ENCODE measurements at places on chromosomes 12 and 14.

DNA sequence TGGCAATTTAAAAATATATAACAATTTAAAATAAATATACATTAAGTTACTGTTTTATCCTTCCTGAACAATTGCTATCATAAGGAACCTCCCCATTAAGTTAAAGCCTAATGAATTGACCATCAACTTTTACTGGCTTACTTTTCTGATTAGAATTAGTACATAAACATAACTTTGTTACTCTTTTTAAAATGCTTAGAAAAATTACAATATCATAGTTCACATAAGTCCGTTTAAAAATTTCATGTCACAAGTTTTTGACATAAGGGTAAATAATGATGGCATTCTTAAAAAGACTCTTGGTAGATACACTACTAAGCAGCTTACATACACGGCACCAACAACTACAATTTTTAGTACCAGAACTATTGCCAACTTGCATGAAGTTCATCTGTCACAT is 1308.6 kb downstream of the FSCB start:
- H3K36me3 ChIP-seq = no peaks in the 10 kb centered on the region
- no peak for DNase-seq
- H3K27me3 ChIP-seq = no peaks in the 10 kb centered on the region

DNA sequence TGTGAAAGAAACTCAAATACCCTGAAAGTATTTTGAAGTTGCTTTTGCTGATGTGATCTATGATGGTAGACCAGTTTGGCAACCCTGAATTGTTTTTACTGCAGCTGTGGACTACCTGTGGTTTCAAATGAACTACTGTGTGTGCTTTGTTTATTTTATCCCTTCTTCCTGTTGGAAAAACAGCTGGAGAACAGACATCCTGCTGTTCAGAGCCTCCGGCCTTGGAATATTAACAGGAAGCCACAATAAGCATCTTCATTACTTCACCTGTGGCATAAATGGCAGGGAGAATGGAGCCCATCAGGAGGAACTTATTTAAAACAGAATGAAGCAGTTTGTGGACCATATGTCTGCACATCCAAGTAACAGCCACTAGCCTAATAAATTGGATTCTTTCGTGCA is 104.8 kb downstream of the DUSP6 start:
- no peak overlapping the region for H3K27ac ChIP-seq
- no peaks in the 10 kb centered on the region for H3K27me3 ChIP-seq
- no peak overlapping the region for H3K4me3 ChIP-seq

- H3K4me3 ChIP-seq = no peak overlapping the region
- H3K4me1 ChIP-seq = peaks cover 11% of the 10 kb centered on the region
- no peaks in the 10 kb centered on the region for H3K36me3 ChIP-seq
- no peaks in the 10 kb centered on the region for H3K27me3 ChIP-seq
- no peak for DNase-seq
Observed at GRCh38 chr12:51020448-51021182, 5.6 kb downstream of the SLC11A2 start.

DNA sequence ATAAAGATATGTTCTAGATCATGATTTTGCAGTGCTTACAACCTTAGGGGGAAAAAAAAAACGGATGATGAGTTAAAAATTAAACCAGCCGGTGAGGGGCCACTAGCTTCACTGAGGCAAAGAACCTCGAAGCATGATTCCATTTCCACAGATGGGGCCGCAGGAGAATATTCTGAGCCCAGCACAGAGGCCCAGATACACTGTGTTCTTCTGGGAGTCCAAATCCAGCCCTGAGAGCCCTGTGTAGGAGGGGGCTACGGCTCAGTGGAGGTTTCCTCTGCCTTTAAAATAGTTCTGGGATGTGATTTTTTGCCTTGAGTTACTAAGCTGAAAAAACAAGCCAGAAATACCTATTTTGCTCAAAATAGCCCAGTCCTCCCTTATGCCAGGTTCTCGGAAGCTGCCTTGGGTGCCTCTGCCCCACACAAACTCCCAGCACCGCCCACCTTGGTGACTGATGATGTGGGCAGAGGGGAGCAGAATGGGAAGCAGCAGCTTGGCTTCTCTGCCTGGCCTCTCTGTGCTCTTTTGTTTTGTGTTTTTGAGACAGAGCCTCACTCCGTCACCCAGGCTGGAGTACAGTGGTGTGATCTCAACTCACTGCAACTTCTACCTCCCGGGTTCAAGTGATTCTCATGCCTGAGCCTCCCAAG is 105.4 kb upstream of the BCL2L14 start:
- H3K27me3 ChIP-seq = no peaks in the 10 kb centered on the region
- H3K36me3 ChIP-seq = no peaks in the 10 kb centered on the region
- H3K4me3 ChIP-seq = no peak overlapping the region
- no peak overlapping the region for H3K27ac ChIP-seq

- no peaks in the 10 kb centered on the region for H3K27me3 ChIP-seq
- H3K4me3 ChIP-seq = no peak overlapping the region
- H3K36me3 ChIP-seq = no peaks in the 10 kb centered on the region
- DNase-seq = no peak
- H3K4me1 ChIP-seq = no peaks in the 10 kb centered on the region
- H3K27ac ChIP-seq = no peak overlapping the region
Observed at GRCh38 chr12:130589540-130590317, 126.4 kb downstream of the RIMBP2 start.
